ENCODE measurements at places on chromosomes 4 and X. TPM values are rescaled to one million over a fixed set of nuclear protein-coding genes. Genes with fewer than 3 reads are reported as not detected.
A peak's percentile ranks its signal among the peaks of the same experiment; 100 is the strongest.

Gene CTAG1B
- not detected for total RNA-seq

DNA sequence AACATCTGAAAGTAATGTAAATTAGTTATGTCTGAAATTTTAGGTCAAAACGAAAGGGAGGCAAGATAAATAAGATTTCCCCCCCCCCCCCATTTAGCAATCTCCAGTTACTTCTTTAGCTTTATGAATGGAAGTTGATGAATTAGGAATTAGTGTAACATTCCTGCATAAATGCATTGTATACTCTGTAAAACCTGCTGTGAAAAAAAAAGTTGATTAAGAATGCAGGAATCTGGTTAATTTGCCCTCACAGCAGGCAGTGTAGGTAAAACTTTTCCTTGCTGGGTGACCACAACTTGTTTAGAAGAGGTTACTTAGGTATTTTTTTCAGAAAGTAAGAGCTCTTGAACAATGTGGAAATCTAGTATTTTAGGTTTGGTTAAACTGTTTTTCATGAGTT is 15.3 kb downstream of the LARP7 start:
- no peak for DNase-seq

DNA sequence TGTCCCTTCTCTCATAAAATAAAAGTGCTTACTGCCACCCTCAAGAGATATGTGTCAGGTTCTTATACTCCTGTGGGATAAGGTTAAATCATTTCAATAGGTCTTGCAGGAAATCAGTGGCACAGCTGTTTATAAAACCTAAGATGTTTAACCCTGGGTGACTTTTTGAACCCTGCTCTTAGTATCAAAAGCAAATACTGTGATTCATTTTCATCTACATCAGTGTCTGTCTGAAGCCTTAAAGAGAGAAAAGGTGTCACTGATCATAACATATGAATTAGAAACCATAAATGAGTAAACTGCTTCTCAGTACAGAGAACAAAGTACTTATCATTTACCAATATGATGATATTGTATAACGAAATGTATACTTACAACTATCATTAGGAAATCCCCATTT is 59.0 kb downstream of the CCSER1 start:
- no peak for DNase-seq

Gene GPR173
- 2.5 TPM for total RNA-seq

DNA sequence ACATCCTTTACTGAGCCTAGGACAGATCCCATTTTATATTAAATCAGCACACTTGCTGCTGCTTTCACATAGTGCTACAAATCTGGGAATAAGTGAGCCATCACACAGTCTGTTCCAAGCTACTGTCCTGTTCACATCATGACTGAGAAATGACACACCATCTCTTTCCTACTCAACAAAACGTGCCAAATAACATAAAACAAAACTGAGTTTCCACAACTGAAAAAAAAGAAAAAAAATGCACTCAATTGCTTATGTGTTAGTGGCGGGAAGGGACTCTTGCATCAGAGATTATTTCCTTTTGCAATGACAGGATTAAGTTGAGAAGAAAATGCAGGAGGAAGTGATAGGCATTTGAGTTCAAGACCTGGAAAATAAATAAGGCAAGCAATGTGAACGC is 109.0 kb downstream of the SHROOM4 start:
- DNase-seq, result no peak

DNA sequence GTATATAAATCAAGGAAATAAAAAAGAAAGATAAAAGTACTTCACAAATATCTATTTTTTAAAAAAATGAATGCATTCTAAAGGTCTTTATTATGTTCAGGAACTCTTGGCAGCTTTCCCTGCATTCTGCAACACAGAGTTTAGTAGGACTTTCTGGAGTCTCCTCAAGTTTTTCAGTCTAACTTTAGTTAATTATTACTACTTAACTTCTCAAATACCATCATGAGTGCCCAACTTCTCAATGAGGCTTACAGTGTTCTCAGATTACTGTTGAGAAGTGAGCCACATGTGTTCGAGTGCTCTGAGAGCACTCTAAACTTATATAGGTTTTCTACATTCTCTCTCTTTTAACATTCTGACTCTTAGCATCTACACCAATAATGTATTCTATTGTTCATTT is 1852.9 kb upstream of the PCDH10 start:
- DNase-seq, result no peak

Gene NKX1-1
- total RNA-seq, result not detected

Gene ITGB1BP2
- 9.9 TPM for total RNA-seq

Gene LRCH2
- total RNA-seq, result 31.9 TPM

- peak; percentile 25 for DNase-seq
These were observed 35.0 kb upstream of the HMX1 start for GRCh38 chr4:8906668-8906970.

Gene GYPB
- total RNA-seq, result not detected

GRCh38 chr4:23438764-23439163 is 451.1 kb downstream of the PPARGC1A start:
- no peak for DNase-seq

DNA sequence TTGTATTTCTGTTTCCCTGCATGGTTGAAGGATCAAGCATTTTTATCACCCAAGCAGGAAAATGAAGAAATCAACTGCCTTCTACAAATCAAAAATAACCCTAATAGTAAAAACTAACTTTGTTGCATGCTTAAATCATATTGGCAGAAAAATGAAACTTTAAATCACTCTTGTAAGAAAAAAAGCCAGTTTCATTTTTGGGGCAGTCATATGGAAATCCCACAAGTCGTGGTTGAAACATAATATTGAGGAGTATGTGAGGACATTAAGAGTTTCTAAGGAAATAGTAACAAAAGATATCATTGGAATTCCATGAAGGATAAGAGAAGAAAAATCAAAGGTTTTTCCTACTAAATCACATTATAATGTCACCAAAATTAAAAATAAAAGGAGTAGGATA is 8.4 kb downstream of the TEC start:
- DNase-seq, result no peak

GRCh38 chr4:2595952-2596552 is 59.6 kb downstream of the FAM193A start:
- no peak for DNase-seq

- no peak for DNase-seq
These were observed 20.1 kb downstream of the ZNF185 start for GRCh38 chrX:152917656-152918579.

DNA sequence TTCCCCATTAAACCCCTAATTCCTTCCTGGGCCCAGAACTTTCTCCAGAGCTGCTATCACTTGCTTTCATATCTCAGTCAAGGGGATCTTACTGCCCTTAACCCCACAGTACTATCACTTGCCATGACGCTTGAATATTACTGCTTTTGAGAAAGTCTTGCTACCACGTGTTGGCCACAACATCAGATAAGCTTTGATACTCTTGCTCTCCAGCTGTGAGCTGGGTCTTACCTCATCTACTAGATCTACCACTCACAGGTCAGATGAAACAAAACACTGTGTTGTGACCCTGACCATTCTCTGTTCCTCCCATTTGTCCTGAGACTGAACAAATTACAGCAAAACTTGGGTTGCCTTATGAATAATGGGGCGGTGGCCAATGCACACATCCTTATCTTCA is 12.1 kb upstream of the TAPT1 start:
- DNase-seq, result no peak

- no peak for DNase-seq
These were observed 67.2 kb downstream of the ANK2 start for GRCh38 chr4:113116414-113117357.

DNA sequence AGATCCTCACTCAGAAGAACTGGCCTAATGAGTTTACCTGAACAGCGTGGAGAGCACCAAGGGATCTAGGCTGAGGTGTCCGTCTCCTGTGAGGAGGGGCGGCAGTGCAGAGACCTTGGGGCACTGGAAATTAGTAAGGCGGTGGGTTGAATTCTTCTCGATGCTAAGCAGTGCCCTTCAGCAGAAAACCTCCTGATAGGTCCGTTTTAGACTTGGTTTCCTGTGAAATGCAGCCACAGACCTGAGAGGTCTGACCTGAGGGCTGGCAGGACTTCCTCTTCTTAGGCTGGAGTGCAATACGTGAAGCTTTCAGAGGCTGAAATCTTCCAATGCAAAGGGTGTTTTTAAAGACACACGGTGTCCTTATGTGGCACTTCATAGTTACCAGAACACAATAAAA is at the start of gene CLNK:
Gene CLNK (minus strand): TSS at position 138 of the 400 bp plus-strand sequence. CDS start 16,899 bp downstream, outside the sequence.
- DNase-seq, result no peak

Gene IQCM
- total RNA-seq, result not detected

- DNase-seq, result no peak
These were observed 58.9 kb downstream of the NAF1 start for GRCh38 chr4:163107754-163108153.

Gene MAGEE2
- not detected for total RNA-seq

- peak; percentile 82 for DNase-seq
These were observed 12.0 kb upstream of the SLC2A9 start for GRCh38 chr4:10033191-10033881.

DNA sequence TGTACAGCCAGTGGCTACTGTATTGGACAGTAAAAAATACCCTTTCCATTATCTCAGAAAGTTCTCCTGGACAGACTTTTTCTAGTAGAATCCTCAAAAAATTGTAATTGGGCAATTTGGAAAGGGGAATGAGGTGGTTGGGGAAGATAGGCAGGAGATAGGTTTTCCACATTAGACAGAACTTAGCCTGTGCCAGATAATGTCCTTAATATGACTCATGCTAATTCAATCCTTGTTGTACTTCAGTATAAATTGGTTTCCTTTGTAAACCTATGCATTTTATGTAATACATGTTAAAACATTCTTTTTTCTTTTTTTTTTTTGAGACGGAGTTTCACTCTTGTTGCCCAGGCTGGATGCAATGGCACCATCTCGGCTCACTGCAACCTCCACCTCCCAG is 8.9 kb downstream of the EIF4E start:
- DNase-seq, result no peak

GRCh38 chr4:72388521-72388920 is 180.5 kb downstream of the ADAMTS3 start:
- no peak for DNase-seq

DNA sequence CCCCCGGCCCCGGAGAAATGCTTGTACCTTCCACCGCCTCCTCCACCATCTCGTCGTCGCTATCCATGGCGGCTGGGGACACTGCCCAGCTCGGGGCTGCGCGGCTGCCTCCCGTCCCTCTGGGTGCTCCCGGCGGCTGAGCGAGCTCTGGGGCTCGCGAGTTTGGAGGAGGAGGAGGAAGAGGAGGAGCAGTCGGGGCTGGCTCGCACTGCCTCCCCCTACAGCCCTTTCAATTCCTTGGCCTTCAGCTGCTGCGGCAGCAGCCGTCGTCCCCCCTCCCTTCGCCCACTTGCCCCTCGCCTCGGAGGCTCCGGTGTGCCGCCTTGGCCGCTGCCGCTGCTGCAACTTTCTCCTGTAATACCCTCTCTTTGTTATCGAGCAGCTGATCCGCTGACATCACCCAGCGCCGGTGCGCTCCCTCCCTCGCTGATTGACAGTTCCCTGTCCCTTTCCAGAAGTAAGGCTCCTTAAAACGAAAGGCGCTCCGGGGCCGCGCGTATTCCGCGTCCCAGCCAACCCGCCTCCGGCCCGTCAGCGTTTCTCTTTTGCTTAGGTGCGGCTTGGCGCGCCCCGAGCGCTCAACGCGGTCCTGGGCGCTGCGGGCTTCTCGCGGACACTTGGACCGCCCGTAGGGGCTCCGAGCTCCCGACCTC is at the start of gene SETD7:
Gene SETD7 (minus strand): TSS at position 149 of the 653 bp plus-strand sequence. CDS start 82 bp downstream, at position 67.
- peak; percentile 90 for DNase-seq

DNA sequence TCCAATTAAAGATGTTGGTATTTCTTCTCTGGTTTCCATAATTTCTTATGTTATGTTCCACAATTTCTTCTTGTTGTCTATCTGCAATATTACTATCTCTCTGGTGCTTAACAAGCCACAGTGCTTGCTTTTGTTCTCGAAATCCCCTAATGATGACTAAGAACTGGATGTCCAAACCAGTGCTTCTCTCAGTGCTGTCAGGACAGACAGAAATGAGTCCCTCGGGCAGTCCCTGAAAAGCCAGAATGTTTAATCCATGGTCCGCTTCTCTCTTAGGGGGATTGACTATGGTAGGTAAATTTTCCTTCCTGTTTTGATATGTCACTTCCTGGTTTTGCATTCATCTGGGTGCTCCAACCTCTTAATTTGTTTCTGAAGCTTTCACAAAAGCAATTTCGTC is 321.6 kb upstream of the PCDH10 start:
- no peak for DNase-seq

Gene NKX6-1
- not detected for total RNA-seq

- no peak for DNase-seq
These were observed 16.4 kb downstream of the GPR143 start for GRCh38 chrX:9749146-9749692.

DNA sequence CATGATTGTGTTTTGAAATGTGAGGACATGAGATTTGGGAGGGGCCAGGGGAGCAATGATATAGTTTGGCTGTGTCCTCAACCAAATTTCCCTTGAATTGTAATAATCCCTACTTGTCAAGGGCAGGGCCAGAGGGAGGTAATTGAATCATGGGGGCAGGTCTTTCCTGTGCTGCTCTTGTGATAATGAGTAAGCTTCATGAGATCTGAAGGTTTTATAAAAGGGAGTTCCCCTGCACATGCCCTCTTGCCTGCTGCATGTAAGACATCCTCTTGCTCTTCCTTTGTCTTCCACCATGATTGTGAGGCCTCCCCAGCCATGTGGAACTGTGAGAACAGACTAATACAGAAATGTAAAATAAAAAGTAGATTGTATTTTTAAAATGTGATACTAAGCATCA is 1294.9 kb downstream of the ADGRL3 start:
- no peak for DNase-seq

Data from sigmoid colon (tissue), 7 donors.